ENCODE measurements at places on chromosomes 2 and 18. TPM values are rescaled to one million over a fixed set of nuclear protein-coding genes. Genes with fewer than 3 reads are reported as not detected.

GRCh38 chr2:131038258-131039100 lies 54.8 kb downstream of the FAM168B start:
- no peak overlapping the region for H3K4me3 ChIP-seq
- H3K4me1 ChIP-seq: peaks cover 14% of the 10 kb centered on the region
- H3K27me3 ChIP-seq: peaks cover 28% of the 10 kb centered on the region
- H3K36me3 ChIP-seq: no peaks in the 10 kb centered on the region
- no peak for DNase-seq

- H3K27me3 ChIP-seq: no peaks in the 10 kb centered on the region
- no peak for DNase-seq
- no peak overlapping the region for H3K4me3 ChIP-seq
- H3K36me3 ChIP-seq: no peaks in the 10 kb centered on the region
- no peaks in the 10 kb centered on the region for H3K4me1 ChIP-seq
- no peak overlapping the region for H3K27ac ChIP-seq
These were observed 481.3 kb upstream of the CHAC2 start for GRCh38 chr2:53286345-53286744.

DNA sequence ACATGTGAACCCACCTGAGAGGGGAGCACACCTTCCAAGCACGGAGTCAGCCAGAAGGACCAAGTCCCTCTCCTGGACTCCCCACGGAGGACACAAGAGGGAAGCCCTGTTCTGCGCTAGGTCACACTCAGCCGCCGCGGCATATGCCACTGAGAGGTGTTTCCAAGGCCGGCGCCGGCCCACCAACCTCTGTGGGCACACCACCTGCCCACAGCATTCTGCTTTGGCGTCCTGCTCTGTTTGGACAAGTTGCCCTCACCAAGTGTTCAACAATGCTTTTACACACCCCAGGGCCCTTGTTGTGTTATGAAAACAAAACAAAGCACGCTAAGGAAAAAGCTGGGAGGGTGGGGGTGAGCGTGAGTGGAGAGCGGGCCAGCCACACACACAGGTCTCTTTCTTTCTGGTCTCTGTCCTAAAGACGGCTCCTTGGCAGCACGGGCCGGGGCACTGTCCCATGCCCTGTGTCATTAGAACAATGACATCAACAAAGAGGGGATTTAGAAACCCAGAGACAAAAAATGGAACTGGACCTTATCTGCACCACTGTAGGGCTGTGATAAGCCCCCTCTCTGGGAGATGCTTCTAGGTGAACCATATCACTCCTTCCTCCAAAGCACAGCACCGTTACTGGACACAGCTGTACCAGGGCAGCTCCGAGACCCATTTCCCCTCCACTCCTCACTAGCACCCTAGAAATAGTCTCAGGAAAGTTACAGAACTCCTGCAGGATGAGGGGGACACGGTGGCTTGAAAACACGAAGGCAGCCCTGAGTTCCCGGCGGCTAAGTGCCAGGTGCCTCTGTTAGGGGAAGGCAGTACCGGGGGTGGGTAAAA lies 17.0 kb downstream of the SMAD7 start:
- H3K4me3 ChIP-seq: peak overlapping the region; percentile 84
- peaks cover 4% of the 10 kb centered on the region for H3K36me3 ChIP-seq
- no peak for DNase-seq
- H3K27ac ChIP-seq: peak overlapping the region; percentile 98
- H3K27me3 ChIP-seq: no peaks in the 10 kb centered on the region

DNA sequence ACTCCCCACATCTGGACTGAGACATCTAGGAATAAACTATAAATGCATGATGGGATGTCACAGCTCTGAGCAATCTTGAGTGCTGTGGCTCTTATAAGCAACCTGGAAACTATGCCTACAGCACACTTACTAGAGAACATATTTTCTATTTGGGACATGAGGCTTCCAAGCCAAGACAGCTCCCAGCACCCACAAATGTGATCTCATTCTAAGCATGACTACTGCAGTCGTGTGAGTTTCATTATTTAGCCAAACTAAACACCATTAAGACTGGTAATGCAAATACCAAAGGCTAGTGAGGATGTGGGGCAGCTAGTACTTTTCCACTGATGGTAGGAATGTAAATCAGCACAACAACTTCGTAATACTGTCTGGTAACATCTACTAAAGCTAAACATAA lies 72.5 kb downstream of the RTTN start:
- DNase-seq: no peak
- H3K4me1 ChIP-seq: peaks cover 4% of the 10 kb centered on the region
- H3K27ac ChIP-seq: no peak overlapping the region
- H3K36me3 ChIP-seq: peaks cover 16% of the 10 kb centered on the region
- no peak overlapping the region for H3K4me3 ChIP-seq

The TFPI gene
- 0.32 TPM for total RNA-seq

- H3K36me3 ChIP-seq: peaks cover 6% of the 10 kb centered on the region
- H3K4me3 ChIP-seq: no peak overlapping the region
- H3K4me1 ChIP-seq: no peaks in the 10 kb centered on the region
- DNase-seq: no peak
- no peak overlapping the region for H3K27ac ChIP-seq
These were observed 106.9 kb upstream of the SP3 start for GRCh38 chr2:174072069-174072468.

DNA sequence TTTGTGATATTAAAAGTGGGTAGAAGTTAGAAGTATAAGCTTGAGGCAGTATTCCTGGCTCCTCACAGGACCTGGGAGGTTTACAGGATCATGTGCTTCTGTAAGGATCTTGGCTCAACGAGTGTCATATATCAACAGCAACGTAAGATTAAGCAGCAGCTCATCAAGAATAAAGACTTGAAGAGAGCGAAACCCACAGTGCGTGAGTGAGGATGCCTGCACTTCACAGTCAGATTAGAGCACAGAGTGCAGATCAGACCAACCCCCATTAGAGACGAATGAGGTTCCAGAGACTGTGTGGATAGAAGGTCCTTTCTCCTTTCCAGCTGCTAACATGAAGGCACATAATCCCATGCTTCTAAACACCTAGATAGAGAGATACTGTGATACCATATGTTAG lies 1656.7 kb upstream of the NXPH2 start:
- no peak overlapping the region for H3K27ac ChIP-seq
- no peaks in the 10 kb centered on the region for H3K36me3 ChIP-seq
- H3K4me3 ChIP-seq: no peak overlapping the region

DNA sequence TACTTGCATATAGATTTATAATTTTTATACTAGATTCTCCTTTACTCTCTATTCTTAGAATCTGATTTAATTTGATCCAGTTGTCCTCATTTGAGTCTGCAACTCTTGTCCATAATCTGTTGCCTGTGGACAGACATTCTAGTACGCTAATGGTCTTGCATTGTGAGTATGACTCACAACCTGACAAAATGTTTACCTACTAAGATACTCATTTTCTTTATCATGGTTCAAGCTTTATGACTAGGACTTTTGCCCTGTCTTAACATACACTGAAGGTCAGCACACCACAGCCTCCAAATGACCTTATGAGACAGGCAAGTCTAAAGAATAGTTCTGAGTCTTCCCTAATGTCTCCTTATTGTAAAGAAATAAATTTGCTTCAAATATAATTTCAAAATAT lies 142.3 kb upstream of the CDH7 start:
- DNase-seq: no peak
- no peak overlapping the region for H3K4me3 ChIP-seq
- H3K27me3 ChIP-seq: no peaks in the 10 kb centered on the region
- H3K27ac ChIP-seq: no peak overlapping the region
- H3K36me3 ChIP-seq: no peaks in the 10 kb centered on the region

- no peak overlapping the region for H3K27ac ChIP-seq
- no peak for DNase-seq
- H3K27me3 ChIP-seq: peaks cover 30% of the 10 kb centered on the region
- peaks cover 3% of the 10 kb centered on the region for H3K4me1 ChIP-seq
- no peak overlapping the region for H3K4me3 ChIP-seq
- H3K36me3 ChIP-seq: no peaks in the 10 kb centered on the region
These were observed 12.4 kb upstream of the VAPA start for GRCh38 chr18:9901377-9901776.

- H3K4me3 ChIP-seq: no peak overlapping the region
- no peaks in the 10 kb centered on the region for H3K36me3 ChIP-seq
- H3K27me3 ChIP-seq: peaks cover 52% of the 10 kb centered on the region
- no peak for DNase-seq
- H3K27ac ChIP-seq: peak overlapping the region; percentile 57
These were observed 108.4 kb upstream of the COPS8 start for GRCh38 chr2:236977063-236977851.

The NYAP2 gene
- total RNA-seq: 0.12 TPM

The CSRNP3 gene
- not detected for total RNA-seq

GRCh38 chr18:11871501-11871900 lies 20.3 kb downstream of the CHMP1B start:
- H3K27me3 ChIP-seq: peaks cover 5% of the 10 kb centered on the region
- no peak overlapping the region for H3K4me3 ChIP-seq
- DNase-seq: no peak
- no peaks in the 10 kb centered on the region for H3K36me3 ChIP-seq
- H3K27ac ChIP-seq: no peak overlapping the region

DNA sequence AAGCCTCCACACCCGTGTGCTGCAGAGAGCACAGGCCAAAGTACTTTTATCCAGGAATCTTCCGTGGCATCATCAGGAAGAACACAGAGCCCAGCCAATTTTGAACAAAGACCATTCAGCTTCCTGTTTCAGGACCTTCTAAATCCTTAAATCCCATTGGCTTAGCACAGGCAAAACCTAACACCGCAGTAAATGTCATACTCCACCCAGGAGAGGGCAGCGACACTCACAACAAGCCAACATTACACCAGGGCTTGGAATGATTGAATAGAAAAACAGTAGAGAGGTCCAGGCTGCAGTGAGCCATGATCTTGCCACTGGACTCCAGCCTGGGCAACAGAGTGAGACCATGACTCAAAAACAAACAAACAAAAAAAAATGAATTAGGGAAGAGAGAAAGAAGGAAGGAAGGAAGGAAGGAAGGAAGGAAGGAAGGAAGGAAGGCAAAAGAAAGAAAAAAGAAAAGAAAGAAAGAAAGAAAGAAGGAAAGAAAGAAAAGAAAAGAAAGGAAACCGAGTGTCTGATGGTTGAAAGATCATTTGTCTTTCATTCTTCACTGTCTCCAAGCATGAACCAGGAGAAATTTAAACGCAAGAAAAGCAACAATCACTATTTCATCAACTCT lies 144.6 kb upstream of the SATB2 start:
- DNase-seq: no peak
- H3K27ac ChIP-seq: no peak overlapping the region
- peaks cover 3% of the 10 kb centered on the region for H3K4me1 ChIP-seq
- H3K36me3 ChIP-seq: no peaks in the 10 kb centered on the region
- H3K4me3 ChIP-seq: no peak overlapping the region

DNA sequence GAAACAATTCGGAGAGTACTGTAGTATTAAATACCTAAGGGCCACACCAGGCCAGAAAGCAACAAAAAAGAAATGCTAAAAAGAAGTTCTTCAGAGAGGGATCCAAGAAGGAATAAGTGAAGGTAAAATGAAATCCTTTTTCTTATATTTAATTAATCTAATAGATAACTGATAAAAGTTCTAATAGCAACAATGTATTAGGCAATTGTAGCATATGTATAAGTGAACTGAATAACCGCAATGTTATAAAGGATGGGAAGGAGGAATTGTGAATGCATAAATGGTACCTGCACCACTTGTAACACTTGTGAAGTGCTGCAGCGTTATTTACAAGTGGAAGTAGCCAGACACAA lies 21.8 kb downstream of the TMSB10 start:
- H3K4me1 ChIP-seq: peaks cover 34% of the 10 kb centered on the region
- no peaks in the 10 kb centered on the region for H3K27me3 ChIP-seq
- peak overlapping the region; percentile 98 for H3K27ac ChIP-seq
- peak overlapping the region; percentile 97 for H3K4me3 ChIP-seq

The EMX1 gene
- total RNA-seq: not detected

The TMEM237 gene
- total RNA-seq: 9.3 TPM

The INO80C gene
- 21.3 TPM for total RNA-seq

- H3K36me3 ChIP-seq: peaks cover 3% of the 10 kb centered on the region
- H3K4me1 ChIP-seq: no peaks in the 10 kb centered on the region
- DNase-seq: no peak
- no peak overlapping the region for H3K27ac ChIP-seq
- no peak overlapping the region for H3K4me3 ChIP-seq
These were observed 16.1 kb downstream of the GAREM1 start for GRCh38 chr18:32454593-32454992.

The ATP9B gene
- 72.4 TPM for total RNA-seq

GRCh38 chr2:238643400-238643907 lies 204.4 kb upstream of the TWIST2 start:
- no peaks in the 10 kb centered on the region for H3K36me3 ChIP-seq
- no peak for DNase-seq
- H3K4me3 ChIP-seq: no peak overlapping the region
- no peaks in the 10 kb centered on the region for H3K4me1 ChIP-seq

- no peak for DNase-seq
- peaks cover 19% of the 10 kb centered on the region for H3K4me1 ChIP-seq
- H3K36me3 ChIP-seq: no peaks in the 10 kb centered on the region
These were observed 3.8 kb upstream of the SEMA4C start for GRCh38 chr2:96873651-96874096.

Measured in T-helper 17 cell (primary cell).